NCI-H2107 (cell line): ENCODE measurements at places on chromosomes 16 and 17.

- no peak for DNase-seq
These were observed 2.9 kb upstream of the PMP22 start for GRCh38 chr17:15267996-15268395.

DNA sequence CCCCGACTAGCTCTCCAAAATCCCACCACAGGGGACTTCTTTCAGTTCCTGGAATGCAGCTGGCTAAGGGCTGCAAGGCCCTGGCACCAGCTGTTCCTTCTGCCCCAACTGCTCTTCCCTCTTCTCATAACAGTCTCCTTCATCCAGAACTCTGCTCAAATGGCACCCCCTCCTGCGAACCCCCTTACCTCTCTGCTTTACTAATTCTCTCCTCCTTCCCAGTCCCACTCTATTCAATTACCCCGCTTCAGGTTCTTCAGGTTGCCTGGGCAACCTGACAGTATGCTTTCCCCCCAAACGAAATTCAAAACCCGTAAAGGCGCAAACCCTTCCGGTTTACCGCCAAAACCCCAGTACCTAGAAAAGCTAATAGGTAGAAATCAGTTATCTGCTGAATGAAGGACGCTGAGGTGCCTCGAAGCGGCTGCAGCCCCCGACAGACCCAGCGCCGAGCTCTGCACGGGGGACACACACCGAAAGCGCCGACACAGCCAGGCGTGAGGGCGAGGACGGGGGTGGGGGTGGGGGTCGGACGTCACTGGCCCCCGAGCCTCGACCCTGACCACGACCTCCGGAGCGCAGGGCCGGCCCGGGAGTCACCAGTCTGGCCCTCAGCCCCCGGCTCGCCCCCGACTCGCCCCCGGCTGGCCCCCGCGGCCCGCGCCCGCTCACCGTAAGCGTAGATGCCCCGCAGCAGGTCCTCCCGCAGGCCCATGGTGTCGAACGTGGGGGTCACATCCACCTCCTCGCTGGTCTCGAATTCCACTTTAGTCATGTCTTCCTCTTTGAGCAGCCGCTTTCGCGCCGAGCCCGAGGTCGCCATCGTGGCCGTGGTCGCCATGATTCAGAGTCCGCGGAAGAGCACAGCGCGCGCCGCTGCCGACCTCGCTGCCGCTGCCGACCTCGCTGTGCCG lies 550 bp downstream of the EIF4A3 start:
- DNase-seq: no peak

DNA sequence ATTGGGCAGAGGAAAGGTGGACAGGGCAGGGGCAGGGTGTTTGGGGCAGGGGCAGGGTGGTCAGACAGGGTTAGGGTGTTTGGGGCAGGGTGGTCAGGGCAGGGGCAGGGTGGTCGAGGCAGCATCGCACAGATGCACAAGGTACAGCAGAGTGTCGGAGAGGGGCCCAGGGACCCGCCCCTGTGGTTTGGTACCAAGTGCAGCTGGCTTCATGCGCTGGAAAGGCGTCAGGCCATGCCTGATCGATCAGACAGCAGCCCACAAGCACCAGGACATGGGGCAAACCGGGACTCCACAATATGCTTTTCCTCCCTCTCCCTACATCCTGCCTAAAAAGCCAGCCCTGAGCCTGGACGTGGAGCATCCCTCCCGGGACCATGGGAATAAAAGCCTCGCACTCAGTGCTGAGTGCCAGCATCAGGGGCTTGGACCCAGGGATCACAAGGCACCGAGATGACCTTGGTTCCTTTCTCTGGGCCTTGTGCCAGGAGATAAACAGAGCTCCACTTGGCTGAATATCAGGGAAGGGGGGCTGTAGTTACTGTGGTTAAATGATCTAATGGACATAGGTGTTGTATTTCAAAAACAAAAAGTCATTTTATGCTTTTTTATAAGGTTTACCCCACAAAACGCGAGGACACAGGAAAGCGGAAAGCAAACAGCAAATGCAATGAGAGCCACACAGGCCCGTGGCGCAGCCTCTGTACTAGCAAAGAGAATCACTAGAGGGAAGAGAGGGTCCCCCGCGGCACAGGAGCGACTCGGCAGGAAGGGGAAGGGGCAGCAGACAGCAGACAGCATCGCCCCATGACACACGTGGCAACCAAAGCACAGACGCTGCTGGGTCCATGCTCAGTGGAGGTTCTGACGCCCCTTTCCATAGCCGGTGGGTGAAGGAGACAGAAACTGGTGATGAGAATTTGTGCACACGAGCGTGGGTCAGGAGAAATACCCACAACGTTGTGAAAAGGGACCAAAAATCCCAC lies 5.3 kb upstream of the HEXD start:
- DNase-seq: no peak

DNA sequence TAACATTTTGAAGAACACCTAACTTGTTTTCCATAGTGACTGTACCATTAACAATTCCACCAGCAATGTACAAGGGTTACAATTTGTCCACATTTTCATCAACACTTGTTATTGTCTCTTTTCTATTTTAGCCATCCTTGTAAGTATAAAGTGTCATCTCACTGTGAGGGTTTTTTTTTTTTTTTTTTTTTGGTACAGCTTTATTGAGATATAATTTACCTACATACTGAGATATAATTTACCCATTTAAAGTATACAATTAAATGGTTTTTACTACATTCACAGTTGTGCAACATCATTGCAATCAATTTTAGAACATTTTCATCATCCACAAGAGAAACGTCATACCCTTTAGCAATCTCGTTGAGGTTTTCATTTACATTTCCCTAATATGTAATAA lies 17.9 kb upstream of the TMIGD1 start:
- no peak for DNase-seq

DNA sequence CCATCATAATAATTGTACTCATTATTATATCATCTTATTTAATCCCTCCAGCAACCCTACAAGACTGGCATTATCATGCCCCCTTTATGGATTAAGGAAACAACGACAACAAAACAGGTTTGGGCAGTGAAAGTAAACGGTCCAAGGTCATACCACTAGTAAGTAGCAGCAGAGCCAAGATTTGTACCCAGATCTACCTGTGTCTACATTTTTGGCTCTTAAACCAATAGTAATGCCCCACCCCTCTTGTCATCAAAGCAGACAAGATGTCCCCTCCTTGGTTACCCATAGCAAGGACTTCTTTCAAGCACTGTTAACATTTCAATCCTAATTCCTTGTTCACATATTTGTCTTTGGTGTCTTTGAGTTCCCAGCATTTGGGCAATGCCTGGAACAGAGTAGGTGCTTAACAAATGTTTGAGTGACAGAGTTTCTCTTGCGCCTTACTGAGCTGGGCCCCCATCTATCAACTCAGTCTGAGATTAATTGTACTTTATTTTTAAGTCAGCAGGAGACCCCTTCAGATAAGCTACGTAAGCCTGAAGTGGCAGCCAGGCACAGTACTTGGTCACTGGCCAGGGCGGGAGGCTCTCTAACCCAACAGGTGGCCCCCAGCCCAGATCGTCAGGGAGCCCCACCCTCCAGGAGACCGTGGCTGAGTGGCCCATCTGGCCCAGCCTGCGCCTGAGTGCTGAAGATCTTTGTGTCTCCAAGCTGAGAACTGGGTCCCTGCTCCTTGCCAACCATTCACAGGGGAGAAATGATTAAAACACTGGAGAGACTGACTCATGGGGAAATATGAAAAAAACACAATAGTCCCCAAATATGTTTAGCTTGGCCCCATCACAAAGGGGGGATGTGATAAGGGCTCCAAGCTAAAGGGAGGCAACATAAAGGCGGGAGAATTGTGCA lies 75.8 kb downstream of the AXIN2 start:
- no peak for DNase-seq

GRCh38 chr17:10270258-10270657 lies 71.9 kb upstream of the GAS7 start:
- DNase-seq: no peak

DNA sequence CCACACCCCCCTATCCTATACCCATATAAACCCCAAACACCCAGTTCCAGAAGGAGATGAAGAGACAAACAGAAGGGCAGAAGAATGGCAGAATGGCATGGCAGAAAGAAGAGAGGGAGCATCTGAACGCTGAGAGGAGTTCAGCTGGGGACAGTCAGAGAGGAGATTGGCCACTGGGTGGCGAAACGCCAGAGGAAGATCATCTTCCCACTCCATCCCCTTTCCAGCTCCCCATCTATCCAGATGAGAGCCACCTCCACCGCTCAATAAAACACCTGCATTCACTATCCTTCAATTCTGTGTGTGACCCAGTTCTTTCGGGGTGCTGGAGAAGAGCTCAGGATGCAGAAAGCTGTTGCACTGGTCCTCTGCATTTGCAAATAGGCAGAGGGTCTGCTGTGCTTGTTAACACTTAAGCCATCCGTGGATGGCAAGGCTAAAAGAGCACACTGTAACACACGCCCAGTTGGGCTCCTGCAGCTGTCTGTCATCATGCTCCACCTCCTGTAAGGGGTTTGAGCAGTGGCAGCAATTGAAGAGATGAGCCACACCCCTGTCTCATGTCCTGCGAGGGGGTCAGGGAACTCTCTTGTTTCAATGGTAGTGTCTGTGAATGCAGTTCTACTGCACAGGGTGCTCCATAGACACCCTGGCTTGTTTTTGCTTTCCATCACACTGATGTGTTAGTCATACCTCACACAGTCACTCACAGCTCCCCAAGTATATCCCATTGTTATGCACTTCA lies 1034.8 kb upstream of the RBFOX1 start:
- DNase-seq: no peak

DNA sequence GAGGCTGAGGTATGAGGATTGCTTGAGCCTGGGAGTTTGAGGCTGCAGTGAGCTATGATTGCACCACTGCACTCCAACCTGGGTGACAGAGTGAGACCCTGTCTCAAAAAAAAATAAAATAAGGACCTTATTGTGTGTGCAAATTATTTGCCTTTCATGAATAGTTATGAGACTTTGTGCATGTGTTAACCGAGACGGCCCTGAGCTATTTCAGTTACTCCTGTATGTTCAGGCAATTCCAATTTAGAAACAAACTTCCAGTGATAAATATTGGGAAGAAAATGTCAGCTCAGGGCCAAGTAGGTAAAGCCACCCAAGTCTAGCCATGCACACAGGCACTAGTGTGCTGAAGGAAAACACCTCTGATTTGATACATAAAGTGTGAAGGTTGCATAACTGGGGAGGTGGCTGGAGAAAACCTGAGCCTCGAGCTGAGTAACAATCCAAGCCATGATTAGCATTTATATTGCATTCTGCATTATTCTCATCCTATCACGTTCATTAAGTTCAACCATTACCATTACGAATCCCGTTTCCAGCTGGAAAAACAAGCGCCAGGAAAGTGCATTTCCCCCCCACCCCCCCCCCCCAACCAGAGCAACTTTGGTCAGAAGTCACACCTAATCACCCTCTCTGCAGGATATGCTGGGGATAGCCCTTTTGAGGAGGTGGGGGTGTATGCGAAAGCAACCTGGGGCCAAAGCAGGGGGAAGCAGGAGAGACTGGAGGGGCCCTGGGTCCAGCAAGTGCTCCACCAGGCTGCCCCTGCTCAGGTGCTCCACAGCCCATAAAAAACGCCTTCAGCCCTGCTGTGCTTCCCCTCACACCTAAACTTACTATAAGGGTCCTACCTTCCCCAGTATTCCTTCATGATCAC lies 18.6 kb upstream of the ENDOV start:
- no peak for DNase-seq

GRCh38 chr17:27596566-27597187 lies 34.3 kb upstream of the LGALS9 start:
- DNase-seq: no peak

- no peak for DNase-seq
These were observed 6.6 kb downstream of the OGFOD1 start for GRCh38 chr16:56457927-56458470.

- DNase-seq: no peak
These were observed 32.7 kb upstream of the SCNN1B start for GRCh38 chr16:23269248-23269953.

DNA sequence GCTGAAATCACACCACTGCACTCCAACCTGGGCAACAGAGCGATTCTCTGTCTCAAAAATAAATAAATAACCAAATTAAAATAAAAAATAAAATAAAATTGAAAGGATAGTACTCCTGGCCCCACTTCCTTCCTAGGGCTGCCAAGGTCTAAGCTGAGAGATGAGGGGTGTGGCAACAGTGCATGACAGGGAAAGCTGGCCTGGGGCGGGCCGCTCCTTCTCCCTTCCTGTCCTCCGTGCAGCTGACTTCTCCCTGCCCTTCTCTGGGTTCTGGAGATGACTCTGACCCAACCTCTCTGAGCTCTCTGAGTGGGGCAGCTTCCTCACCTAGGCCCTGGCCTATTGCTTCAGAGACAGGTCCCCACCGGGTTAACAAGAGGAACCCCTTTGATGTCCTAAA lies 8.7 kb upstream of the SLC25A39 start:
- DNase-seq: no peak

DNA sequence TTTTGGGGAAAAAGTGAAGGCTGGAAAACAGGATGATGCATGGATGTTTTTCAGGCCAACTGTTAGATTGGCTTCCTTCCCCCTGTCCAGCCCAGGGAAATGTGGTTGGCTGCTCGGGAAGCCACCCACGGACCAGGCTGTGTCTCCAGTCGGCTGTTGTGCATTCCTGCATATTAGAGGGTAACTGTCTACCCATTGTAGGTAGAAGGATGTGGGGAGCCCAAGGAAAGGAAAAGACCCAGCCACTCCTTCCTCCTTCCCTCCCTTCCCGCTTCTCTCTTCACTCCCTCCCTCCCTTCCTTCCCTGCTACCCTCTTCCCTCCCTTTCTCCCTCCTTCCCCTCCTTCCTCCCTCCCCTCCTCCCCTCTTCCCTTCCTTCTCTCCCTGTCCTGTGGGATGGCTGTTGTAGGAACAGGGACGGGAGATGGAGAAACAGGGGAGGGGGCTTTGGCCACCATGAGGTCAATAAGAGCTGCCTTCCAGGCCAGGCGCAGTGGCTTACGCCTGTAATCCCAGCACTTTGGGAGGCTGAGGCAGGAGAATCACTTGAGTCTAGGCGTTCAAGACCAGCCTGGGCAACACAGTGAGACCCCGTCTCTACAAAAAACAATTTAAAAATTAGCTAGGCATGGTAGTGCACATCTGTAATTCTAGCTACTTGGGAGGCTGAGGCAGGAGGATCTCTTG lies 16.9 kb downstream of the SYT17 start:
- no peak for DNase-seq

DNA sequence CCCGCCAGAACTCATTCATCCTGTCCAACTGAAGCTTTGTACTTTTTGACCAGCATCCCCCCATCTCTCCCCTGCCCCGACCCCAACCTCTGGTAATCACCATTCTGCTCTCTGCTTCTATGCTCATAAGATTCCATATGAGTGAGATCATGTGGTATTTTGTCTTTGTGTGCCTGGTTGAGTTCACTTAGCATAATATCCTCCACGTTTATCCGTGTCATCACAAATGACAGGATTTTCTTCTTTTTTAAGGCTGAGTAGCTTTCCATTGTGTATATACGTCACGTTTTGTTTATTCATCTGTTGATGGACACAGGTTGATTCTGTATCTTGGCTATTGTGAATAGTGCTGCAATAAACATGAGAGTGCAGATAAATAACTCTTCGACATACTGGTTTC lies 278.9 kb downstream of the SNX29 start:
- DNase-seq: no peak

- no peak for DNase-seq
These were observed 12.5 kb upstream of the TMIGD1 start for GRCh38 chr17:30346221-30346795.

- peak; percentile 21 for DNase-seq
These were observed 173.0 kb downstream of the CBLN1 start for GRCh38 chr16:49108611-49109010.

- DNase-seq: peak; percentile 89
These were observed 53.3 kb upstream of the TOB1 start for GRCh38 chr17:50919321-50920040.
